ENCODE measurements at places on chromosomes 3 and 15. TPM values are rescaled to one million over a fixed set of nuclear protein-coding genes. Genes with fewer than 3 reads are reported as not detected.

DNA sequence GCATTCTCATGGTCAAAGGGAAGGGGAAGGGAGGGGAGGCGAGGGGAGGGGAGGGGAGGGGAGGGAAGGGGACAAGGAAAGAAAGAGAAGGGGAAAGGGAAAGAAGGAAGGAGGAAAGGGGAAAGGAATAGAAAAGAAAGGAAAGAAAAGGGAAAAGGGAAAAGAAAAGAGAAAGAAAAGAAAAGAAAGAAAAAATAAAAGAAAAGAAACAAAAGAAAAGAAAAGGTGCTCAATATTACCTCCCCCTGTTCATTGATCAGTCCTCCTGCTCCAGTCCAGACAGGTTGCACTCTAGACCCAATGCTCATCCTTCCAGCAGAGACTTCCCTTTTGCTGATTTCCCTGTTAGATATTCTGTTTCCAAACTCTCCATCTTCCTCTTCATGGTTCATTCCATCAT, 18.0 kb upstream of the OR5K3 start:
- no peak overlapping the region for H3K27ac ChIP-seq
- H3K4me1 ChIP-seq = no peaks in the 10 kb centered on the region
- H3K36me3 ChIP-seq = no peaks in the 10 kb centered on the region
- no peak for DNase-seq

DNA sequence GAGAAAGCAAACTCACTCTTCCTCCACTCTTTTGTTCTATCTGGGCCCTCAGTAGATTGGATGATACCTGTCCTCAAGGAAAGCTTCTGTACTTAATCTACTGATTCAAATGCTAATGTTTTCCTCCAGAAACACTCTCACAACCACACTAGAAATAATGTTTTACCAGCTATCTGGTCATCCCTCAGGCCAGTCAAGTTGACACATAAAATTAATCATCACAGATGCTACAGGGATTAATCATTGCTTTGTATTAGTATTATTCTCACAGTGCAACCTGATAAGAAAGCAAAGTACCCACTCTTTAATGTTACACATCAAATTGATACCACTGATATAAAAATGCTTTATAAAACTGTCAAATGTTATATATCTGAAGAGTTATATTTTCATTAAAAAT, 52.9 kb upstream of the ARL6 start:
- no peak overlapping the region for H3K27ac ChIP-seq
- no peak for DNase-seq
- peaks cover 7% of the 10 kb centered on the region for H3K27me3 ChIP-seq

The CCR8 gene
- total RNA-seq = 1.7 TPM

DNA sequence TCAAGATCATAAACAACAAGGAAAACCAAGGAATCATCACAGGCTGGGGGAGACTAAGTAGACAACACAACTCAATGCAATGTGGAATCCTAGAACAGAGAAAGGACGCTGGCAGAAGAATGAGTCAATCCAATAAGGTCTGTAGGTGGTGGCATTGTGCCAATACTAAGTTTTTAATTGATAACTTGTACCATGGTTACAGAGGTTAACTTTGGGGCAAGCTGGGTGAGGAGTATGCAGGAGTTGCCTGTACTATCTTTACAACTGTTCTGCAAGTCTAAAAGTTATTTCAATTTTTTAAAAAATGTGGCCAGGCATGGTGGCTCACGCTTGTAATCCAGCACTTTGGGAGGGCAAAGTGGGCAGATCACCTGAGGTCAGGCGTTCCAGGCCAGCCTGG, 46.2 kb downstream of the RORA start:
- peaks cover 51% of the 10 kb centered on the region for H3K27me3 ChIP-seq
- no peaks in the 10 kb centered on the region for H3K36me3 ChIP-seq
- H3K27ac ChIP-seq = no peak overlapping the region
- no peak for DNase-seq
- H3K4me3 ChIP-seq = no peak overlapping the region
- no peaks in the 10 kb centered on the region for H3K4me1 ChIP-seq

The GHSR gene
- total RNA-seq = not detected

The NGLY1 gene
- total RNA-seq = 65.9 TPM

The IQCB1 gene
- 42.2 TPM for total RNA-seq

GRCh38 chr3:49358884-49359225, 702 bp upstream of the GPX1 start:
- H3K4me3 ChIP-seq = peak overlapping the region; percentile 97
- peaks cover 27% of the 10 kb centered on the region for H3K36me3 ChIP-seq
- no peaks in the 10 kb centered on the region for H3K27me3 ChIP-seq
- no peak for DNase-seq

GRCh38 chr3:41103200-41103599, 96.1 kb upstream of the CTNNB1 start:
- no peak for DNase-seq
- H3K36me3 ChIP-seq = no peaks in the 10 kb centered on the region
- H3K27ac ChIP-seq = no peak overlapping the region
- H3K4me1 ChIP-seq = no peaks in the 10 kb centered on the region

DNA sequence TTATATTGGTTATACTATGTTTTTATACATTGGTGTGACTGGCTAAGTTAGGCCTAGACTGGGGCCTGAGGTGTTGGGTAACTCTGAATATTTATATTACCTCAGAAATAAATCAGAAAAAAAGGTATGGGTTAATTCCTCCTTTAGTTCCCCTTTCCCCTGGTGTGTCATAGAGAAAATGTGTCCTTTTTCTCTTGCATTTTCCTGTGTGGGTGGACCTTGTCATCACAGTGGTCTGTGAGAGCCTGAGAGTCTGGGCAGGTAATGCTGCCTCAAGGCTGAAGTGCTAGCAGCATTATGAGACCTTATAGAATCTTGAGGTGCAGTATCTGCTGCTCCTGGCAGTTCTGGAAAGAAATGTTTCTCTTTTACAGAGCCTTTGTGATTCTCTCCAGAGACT, 69.7 kb downstream of the PCOLCE2 start:
- no peak overlapping the region for H3K4me3 ChIP-seq
- H3K36me3 ChIP-seq = no peaks in the 10 kb centered on the region
- peaks cover 14% of the 10 kb centered on the region for H3K27me3 ChIP-seq

DNA sequence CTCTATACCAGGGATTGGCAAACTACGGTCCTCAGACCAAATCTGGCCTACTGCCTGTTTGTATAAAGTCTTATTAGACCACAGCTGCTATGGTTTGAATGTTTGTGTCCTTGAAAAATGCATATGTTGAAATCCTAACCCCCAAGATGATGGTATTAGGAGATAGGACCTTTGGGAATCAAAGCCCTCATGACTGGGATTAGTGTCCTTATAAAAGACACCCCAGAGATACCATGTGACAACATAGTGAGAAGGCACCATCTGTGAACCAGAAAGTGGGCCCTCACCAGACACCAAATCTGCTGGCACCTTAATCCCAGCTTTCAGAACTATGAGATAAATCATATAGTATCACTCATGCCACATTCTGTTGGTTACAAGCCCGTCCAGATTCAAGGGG, 7.4 kb downstream of the HMCES start:
- no peak for DNase-seq
- no peak overlapping the region for H3K4me3 ChIP-seq
- no peak overlapping the region for H3K27ac ChIP-seq
- H3K36me3 ChIP-seq = peaks cover 14% of the 10 kb centered on the region
- no peaks in the 10 kb centered on the region for H3K27me3 ChIP-seq

DNA sequence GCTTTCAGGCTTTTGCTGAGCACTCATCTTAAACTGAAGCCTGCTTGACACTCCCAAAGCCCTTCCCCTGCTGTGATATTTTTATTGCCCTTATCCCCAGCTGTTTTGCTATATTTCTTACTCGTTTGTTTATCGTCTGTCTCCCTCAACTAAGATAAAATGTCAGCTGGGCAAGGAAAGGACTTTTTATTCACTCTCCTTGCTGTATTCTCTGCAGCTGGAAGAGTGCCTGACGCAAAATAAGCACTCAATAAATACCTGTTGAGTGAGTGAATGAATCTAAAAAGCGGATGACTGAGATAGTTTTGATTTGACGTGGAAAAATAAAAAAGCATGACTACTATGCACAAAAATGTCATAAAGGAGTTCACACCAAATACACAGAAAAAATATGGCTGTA, 84.8 kb upstream of the POMGNT2 start:
- no peaks in the 10 kb centered on the region for H3K36me3 ChIP-seq
- H3K27me3 ChIP-seq = no peaks in the 10 kb centered on the region
- H3K4me1 ChIP-seq = peaks cover 37% of the 10 kb centered on the region
- no peak for DNase-seq

DNA sequence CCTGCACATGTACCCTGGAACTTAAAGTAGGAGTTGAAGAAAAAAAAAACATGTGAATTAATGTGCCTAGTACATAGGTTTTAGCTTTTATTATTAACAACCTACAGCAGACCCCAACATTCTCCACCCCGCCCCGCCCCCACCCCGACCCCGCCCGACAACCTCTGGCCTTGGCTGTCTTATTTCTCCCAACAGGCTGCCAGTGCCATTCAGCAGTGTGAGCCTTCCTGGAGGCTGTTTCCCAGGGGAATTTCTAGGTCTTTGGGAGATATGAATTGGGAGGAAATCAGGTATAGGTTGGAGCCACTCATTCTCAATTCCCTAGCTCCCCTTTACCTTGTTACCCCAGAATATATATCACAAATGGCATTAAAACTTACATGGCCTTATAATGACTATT, 8.3 kb upstream of the MLF1 start:
- no peak overlapping the region for H3K27ac ChIP-seq
- H3K4me3 ChIP-seq = no peak overlapping the region
- DNase-seq = no peak
- H3K27me3 ChIP-seq = peaks cover 23% of the 10 kb centered on the region
- peaks cover 9% of the 10 kb centered on the region for H3K4me1 ChIP-seq

- DNase-seq = no peak
- H3K4me1 ChIP-seq = no peaks in the 10 kb centered on the region
- no peak overlapping the region for H3K27ac ChIP-seq
- no peaks in the 10 kb centered on the region for H3K36me3 ChIP-seq
- H3K27me3 ChIP-seq = peaks cover 4% of the 10 kb centered on the region
Observed at GRCh38 chr3:73449774-73450173, 175.0 kb downstream of the PDZRN3 start.

- H3K27ac ChIP-seq = no peak overlapping the region
- no peaks in the 10 kb centered on the region for H3K27me3 ChIP-seq
- no peak overlapping the region for H3K4me3 ChIP-seq
- H3K36me3 ChIP-seq = peaks cover 1% of the 10 kb centered on the region
- H3K4me1 ChIP-seq = peaks cover 20% of the 10 kb centered on the region
Observed at GRCh38 chr15:48795901-48796300, 15.0 kb downstream of the CEP152 start.

The OGG1 gene
- total RNA-seq = 33.4 TPM

The PRICKLE2 gene
- total RNA-seq = 0.09 TPM

DNA sequence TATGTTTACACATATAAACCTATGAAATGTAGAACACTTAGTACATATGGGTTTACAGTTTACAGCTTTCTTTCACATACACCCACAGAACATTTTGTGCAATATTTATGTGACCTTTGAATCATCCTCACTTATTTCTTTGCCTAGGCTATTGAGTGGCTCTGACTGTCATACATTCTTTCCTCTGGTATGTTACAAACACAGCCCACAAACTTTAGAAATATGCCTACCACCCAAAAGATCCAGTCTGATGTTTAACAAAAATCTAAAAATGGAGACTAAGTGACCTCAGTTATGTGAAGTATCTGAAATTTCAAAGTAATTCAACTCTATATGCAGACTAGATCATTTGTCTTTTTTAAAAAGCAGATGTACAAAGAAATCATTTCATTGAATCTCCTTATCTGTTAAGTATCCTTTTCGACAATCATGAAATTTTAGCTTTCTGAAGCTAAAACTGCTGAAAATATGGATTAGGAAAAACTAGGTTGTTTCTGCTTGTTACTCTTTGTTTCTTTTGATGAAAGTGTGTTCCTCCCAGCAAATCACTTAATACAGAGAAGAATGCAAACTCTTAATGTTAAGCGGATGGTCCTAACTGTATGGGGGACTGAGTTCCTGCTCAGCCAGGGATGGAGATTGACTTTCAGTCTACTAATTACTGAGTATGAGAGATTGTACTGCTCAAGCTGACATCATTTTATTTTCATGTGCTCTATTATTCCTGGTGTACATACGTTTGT, 27.7 kb downstream of the CCDC54 start:
- H3K27me3 ChIP-seq = no peaks in the 10 kb centered on the region
- no peak for DNase-seq
- peaks cover 3% of the 10 kb centered on the region for H3K36me3 ChIP-seq
- no peak overlapping the region for H3K27ac ChIP-seq
- H3K4me3 ChIP-seq = no peak overlapping the region

DNA sequence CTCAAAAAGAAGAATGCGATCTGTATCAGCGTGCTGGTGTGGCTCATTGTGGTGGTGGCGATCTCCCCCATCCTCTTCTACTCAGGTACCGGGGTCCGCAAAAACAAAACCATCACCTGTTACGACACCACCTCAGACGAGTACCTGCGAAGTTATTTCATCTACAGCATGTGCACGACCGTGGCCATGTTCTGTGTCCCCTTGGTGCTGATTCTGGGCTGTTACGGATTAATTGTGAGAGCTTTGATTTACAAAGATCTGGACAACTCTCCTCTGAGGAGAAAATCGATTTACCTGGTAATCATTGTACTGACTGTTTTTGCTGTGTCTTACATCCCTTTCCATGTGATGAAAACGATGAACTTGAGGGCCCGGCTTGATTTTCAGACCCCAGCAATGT, 1.3 kb downstream of the P2RY1 start:
- peaks cover 14% of the 10 kb centered on the region for H3K4me1 ChIP-seq
- H3K36me3 ChIP-seq = peaks cover 2% of the 10 kb centered on the region
- peaks cover 43% of the 10 kb centered on the region for H3K27me3 ChIP-seq
- no peak overlapping the region for H3K27ac ChIP-seq
- H3K4me3 ChIP-seq = peak overlapping the region; percentile 92
- no peak for DNase-seq

The GLDN gene
- total RNA-seq = not detected

GRCh38 chr15:100202309-100202960, 139.3 kb downstream of the ADAMTS17 start:
- H3K4me3 ChIP-seq = no peak overlapping the region
- H3K27me3 ChIP-seq = no peaks in the 10 kb centered on the region
- DNase-seq = no peak
- H3K4me1 ChIP-seq = peaks cover 12% of the 10 kb centered on the region
- H3K36me3 ChIP-seq = no peaks in the 10 kb centered on the region

The SNX33 gene
- 1.5 TPM for total RNA-seq

GRCh38 chr3:188707381-188708288, 464.1 kb upstream of the TPRG1 start:
- H3K4me3 ChIP-seq = no peak overlapping the region
- peak overlapping the region; percentile 58 for H3K27ac ChIP-seq
- DNase-seq = no peak

- H3K27me3 ChIP-seq = peaks cover 14% of the 10 kb centered on the region
- DNase-seq = no peak
Observed at GRCh38 chr15:80697075-80697685, 2.1 kb downstream of the ABHD17C start.

DNA sequence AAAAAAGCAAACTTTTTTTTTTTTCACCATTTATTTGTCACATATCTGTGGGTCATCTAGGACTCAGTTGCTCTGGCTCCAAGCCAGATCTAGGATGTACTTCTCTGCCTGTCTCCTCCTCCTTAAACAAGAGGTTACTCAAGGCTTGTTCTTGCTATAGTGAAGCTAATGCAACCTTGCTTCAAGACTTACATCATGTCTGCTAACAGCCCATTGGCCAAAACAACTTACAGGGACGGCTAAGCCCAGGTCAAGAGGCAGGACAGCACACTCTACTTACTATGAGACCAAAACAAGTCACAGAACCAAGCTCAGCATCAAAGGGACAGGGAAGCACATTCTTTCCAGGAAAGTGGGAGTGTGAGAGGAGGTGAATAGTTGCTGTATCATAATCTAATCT, 123.8 kb upstream of the BNIP2 start:
- no peak overlapping the region for H3K27ac ChIP-seq
- no peaks in the 10 kb centered on the region for H3K36me3 ChIP-seq
- peaks cover 24% of the 10 kb centered on the region for H3K4me1 ChIP-seq
- DNase-seq = no peak
- H3K27me3 ChIP-seq = no peaks in the 10 kb centered on the region
- H3K4me3 ChIP-seq = no peak overlapping the region

The AQR gene
- 33.9 TPM for total RNA-seq

Measured in activated T-cell treated with anti-CD3 and anti-CD28 coated beads, Interleukin-2, amount 50 U/mL, for 72 hours (primary cell).